ENCODE measurements at places on chromosomes 1 and 21. TPM values are rescaled to one million over a fixed set of nuclear protein-coding genes. Genes with fewer than 3 reads are reported as not detected.
A peak's percentile ranks its signal among the peaks of the same experiment; 100 is the strongest.

SPRR1B gene
- not detected for total RNA-seq

GBP1 gene
- total RNA-seq, result 35.6 TPM

LHX8 gene
- total RNA-seq, result not detected

OR10J1 gene
- not detected for total RNA-seq

DNA sequence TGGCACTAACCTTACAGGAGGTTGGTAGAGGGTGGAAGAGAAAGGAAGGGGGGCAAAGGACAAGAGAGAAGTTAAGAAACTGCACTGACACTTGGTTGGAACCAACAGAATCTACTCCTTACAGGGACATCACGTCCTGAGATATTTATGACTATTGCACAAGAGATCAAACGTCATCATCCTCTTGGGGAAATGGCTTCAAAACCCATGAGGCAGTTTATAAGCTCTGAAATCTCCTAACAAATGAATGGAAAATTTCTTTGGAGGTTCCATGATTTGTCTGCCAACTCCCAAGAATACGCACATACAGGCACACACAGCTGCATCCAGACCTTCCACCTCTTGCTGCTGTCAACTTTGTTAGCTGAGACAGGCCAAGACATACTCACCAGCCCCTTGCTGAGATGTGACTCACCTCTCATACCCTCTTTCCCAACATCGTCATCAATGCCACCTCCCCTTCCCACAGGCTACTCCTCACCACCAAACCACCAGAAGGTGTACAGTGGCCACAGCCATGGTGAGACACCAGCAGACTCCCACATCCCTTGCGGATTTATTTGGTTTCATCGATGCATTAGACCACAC is 135.5 kb downstream of the SETD4 start:
- no peak for DNase-seq

- no peak for DNase-seq
Observed at GRCh38 chr1:4027008-4027407, 126.9 kb upstream of the C1orf174 start.

GRCh38 chr1:96524100-96524499 is 197.5 kb upstream of the PTBP2 start:
- DNase-seq, result no peak

GRCh38 chr1:233627376-233627775 is 13.5 kb downstream of the KCNK1 start:
- DNase-seq, result no peak

DNA sequence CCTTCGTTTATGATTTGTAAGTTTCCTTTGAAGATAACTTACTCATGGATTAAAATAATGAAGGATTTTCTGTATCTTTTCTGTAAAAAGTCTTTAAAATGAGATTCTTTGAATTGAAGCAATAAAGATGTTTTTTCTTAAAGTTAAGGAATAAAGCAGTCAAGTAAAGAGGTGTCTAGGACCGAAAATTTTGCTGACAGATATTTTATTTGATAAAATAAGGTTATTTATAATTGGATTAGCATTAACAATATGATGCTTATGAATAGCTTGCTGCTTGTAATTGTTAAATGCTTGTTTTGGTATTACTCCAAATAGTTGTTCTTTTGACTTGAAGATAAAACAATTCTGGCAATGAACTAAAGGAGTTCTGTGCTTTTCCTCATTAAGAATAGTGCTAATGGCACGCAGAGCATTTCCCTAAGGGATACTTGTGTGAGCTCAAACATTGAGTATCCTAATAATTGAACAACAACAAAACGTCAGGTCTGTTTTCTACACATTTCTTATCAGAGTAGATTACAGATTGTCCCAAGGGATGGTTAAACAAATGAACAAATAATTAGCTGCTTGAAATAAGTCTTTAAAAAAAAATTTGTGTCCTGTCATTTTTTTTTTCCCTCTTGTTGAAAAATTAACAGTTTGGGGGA is 16.6 kb downstream of the TSNAX start:
- DNase-seq, result peak; percentile 73

DNA sequence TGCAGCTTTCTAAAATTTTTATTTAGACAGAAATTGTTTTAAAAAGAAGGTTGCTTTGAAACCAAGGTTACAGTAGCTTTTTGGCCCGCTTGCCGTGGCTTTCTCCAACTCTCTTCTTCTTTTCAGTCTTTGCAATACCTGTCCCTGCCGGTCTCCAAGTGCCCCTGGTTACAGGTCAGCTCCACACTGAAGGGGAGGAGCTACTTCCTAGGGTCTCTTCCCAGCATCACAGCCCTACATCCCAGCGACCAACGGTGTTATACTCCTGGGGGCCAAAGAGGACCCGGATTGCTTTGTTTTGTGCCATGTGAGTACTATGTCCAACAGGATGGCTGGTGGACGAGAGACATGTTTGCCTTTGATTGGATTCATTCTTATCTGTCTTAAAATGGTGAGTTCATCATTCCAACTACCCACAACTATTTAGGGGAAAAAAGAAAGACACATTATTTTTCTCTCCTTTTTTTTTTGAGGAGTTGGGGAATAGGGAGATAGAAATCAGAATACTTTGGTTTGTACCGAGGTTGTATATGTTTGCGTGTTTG is at the start of gene FNDC7:
Gene FNDC7, plus strand, starts transcription at position 303 of the 545 bp plus-strand sequence. Its CDS starts 26 bp downstream, at position 329.
- DNase-seq, result no peak

- no peak for DNase-seq
Observed at GRCh38 chr1:83546874-83547273, 452.1 kb downstream of the TTLL7 start.

GRCh38 chr1:24708938-24709337 is 36.3 kb upstream of the CLIC4 start:
- DNase-seq, result no peak

- DNase-seq, result no peak
Observed at GRCh38 chr1:201088395-201088794, 23.8 kb downstream of the CACNA1S start.

DNA sequence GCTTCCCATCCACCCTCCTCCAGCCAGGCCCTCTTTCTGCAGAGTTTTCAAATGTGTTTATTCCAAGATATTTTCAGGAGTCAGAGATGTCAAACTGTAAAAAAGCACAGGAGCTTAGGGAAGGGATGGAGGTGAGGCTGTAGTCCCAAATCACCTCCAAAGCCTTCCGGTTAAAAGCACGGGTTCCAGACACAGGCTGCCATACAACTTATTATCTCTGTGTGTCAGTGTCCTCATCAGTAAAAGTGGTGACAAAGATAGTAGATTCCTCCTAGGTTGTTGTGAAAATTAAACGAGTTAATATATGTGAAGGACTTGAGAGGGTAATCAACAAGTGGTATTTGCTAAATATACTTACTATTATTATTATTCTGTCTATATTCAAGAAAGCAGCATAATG is 15.1 kb downstream of the S100A7A start:
- DNase-seq, result no peak

GRCh38 chr1:99465176-99465900 is 180.6 kb upstream of the PALMD start:
- no peak for DNase-seq

DNA sequence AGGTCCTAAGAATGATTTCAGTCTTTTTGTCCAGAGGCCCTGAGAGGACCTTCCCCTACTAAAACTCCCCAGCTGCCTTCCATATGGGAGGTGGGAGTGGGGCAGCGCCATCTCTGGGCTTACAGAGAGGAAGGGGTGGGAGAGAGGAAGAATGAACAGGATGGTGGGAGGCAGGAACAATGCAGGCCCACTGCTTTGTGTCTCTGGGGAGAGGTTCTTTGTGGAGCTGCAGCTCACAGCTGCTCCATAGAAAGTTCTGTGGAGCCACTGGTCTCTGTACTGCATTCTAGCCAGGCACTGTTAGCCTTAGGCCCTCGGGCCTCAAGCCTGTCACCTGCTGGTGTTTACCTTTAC is 43.6 kb upstream of the A3GALT2 start:
- DNase-seq, result no peak

- no peak for DNase-seq
Observed at GRCh38 chr21:46120301-46121285, 22.7 kb downstream of the COL6A2 start.

DNA sequence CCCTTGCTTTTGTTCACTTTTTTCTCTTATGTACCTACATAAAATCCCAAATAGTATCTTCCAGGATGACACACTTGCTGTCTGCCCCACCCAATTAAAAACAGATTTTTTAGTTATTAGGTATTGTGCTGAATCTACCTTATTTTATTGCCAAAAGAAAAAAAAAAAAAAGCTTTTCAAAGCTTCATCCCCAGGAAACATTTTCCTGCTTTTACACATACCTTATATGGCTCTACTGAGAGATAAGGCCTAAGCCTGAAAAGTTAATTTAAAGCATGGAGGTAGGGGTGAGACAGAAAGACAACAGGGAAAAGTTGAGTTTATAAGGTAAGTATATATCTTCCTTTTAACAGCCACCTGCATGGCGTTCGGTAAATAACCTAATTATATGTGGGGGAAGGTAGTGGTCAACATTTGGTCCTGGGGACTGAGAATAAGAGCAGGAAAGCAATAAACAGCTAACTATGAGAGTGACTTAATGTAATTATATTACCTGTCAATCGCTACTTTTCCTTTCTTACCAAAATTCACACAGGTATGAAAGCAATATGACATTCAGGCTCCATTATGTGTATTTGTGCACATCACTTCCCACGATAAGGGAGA is 54.6 kb upstream of the BOLA1 start:
- no peak for DNase-seq

DNA sequence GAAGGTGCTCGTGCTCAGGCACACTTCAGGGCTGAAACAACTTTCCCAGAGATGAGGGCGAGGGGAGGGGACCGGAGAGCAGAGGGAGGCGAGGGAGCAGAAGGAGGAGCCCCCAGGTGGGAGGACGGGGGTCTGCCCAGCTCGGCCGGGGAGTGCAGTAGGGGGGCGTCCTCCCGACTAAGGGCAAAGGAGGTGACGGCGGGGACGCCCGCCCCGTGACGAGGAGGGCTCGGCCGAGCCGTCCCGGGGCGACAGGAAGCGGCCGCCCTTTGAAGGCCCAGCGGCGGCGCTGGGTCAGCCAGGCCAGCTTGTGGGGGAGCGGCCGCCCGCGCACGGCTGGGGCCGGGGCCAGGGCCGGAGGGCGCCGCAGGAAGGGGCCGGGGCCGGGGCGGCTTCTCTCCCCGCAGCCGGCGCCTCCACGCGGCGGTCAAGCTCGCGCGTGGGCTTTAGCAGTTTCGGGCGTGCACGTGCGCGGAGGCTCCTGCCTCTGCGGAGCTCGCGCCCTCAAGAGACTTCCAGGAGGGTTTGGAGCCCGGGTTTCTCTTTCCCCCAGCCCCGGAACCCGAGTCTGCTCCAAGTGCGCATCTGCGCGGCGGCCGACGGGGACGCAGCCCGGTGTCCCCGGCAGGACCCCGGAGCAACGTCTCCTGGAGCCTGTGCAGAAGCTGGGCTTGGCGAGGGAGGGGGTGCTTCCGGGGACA is 100.8 kb upstream of the SLC45A1 start:
- no peak for DNase-seq

Data from pulmonary artery endothelial cell (primary cell).